IMR-90 (cell line): ENCODE measurements at places on chromosomes 12 and 14. TPM values are rescaled to one million over a fixed set of nuclear protein-coding genes. Genes with fewer than 3 reads are reported as not detected.

The RBMS2 gene
- polyA plus RNA-seq = 41.9 and 43.6 TPM in 2 replicates

The TMEM253 gene
- polyA plus RNA-seq = 0.07 TPM in 1 of 2 replicates, not detected in the other

The STXBP6 gene
- polyA plus RNA-seq = 12.1 and 14.2 TPM in 2 replicates

The CCDC38 gene
- not detected in 2 replicates for polyA plus RNA-seq

The ZDHHC22 gene
- polyA plus RNA-seq = not detected in 2 replicates

The MYH6 gene
- not detected in 2 replicates for polyA plus RNA-seq

The PLXNC1 gene
- 0.77 and 1.0 TPM in 2 replicates for polyA plus RNA-seq

The CCDC177 gene
- polyA plus RNA-seq = not detected in 2 replicates

The ESRRB gene
- not detected in 2 replicates for polyA plus RNA-seq

The TMEM233 gene
- polyA plus RNA-seq = not detected in 2 replicates

The RASSF9 gene
- 0.07 and 0.09 TPM in 2 replicates for polyA plus RNA-seq

The TDP1 gene
- 21.6 and 23.3 TPM in 2 replicates for polyA plus RNA-seq

The SCN8A gene
- polyA plus RNA-seq = 6.1 and 6.9 TPM in 2 replicates

The NRL gene
- 0.70 and 0.85 TPM in 2 replicates for polyA plus RNA-seq

The RASSF8 gene
- 10.8 and 11.1 TPM in 2 replicates for polyA plus RNA-seq

The NYNRIN gene
- polyA plus RNA-seq = 5.3 and 5.4 TPM in 2 replicates

The TROAP gene
- polyA plus RNA-seq = 29.3 and 46.0 TPM in 2 replicates

The ARMH4 gene
- 4.1 and 4.6 TPM in 2 replicates for polyA plus RNA-seq

The TBK1 gene
- polyA plus RNA-seq = 7.8 and 11.6 TPM in 2 replicates

The PAX9 gene
- polyA plus RNA-seq = not detected in 2 replicates

The YLPM1 gene
- 14.5 and 19.7 TPM in 2 replicates for polyA plus RNA-seq

The MYF5 gene
- not detected in 2 replicates for polyA plus RNA-seq

The KCNC2 gene
- polyA plus RNA-seq = not detected in 2 replicates

The AQP6 gene
- polyA plus RNA-seq = not detected in 2 replicates

The SEC23A gene
- polyA plus RNA-seq = 131 and 141 TPM in 2 replicates

The SAMD15 gene
- 0.17 and 0.68 TPM in 2 replicates for polyA plus RNA-seq

The KRT80 gene
- 3.4 TPM in 2 replicates for polyA plus RNA-seq

The NTS gene
- polyA plus RNA-seq = not detected in 2 replicates
